Immature natural killer cell (primary cell): ENCODE measurements at places on chromosomes 11 and 22.

DNA sequence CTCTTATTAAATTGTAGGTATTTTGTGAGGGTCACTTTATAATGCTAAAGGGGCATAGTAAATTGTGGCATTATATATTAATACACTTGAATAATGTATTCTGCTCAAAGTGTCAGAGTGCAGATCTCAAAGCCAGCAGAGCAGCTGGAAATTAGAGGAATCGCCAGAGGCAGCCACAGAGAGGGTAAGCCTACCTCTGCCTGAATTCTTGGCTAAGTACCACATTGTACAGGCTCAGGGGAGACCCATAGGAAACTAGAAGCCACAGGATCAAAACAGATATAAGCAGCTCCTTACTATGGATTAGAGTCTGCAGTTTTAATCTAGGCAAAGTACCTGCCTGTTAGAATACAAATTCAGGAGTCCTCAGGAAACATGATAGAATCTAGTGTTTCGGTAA is 249.3 kb downstream of the DDX10 start:
- no peak for DNase-seq

DNA sequence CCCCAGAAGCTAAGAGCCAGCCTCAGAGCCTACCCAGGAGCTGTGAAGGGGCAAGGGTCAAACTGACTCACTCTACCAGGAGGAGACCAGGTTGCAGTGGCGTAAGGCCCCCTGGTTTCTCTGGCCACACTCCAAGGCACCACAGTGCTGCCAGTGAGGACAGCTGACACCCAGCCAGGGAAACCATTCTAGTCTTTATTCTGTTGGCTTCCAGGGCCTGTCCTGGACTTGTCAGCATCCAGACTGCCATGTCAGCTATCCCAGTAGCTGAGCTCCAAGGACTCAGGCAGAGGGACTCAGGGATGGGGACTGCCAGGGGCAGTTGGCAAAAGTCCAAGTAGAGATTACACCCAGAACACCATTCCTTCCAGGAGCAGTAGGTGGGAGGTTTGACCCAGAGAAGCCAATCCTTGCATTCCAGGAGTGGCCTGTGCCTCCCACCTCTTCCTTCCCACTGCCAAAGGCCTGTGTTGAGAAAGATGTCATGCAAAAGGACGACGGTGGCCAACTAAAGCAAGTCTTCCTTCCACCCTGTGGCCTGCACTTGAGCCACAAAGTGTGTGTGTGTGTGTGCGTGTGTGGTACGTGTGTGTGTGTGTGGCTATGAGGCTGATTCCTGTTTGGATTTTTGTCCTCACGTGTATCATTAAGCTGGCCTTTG is 3.6 kb upstream of the MAPK8IP1 start:
- no peak for DNase-seq

GRCh38 chr11:115585361-115586024 is 81.3 kb upstream of the CADM1 start:
- DNase-seq = no peak

- DNase-seq = peak; percentile 71
These were observed at the start of gene AP5B1 for GRCh38 chr11:65780770-65781151. Gene AP5B1 (minus strand): TSS chr11:65780976. CDS start chr11:65780591, 385 bp downstream.

- no peak for DNase-seq
These were observed 2392.1 kb upstream of the RAG2 start for GRCh38 chr11:38990139-38990538.

GRCh38 chr22:50531546-50531961 is 1.7 kb upstream of the TYMP start:
- DNase-seq = peak; percentile 60

GRCh38 chr11:75240311-75241035 is at the start of gene TPBGL:
Gene TPBGL (plus strand): TSS chr11:75240774. CDS start chr11:75241050, 276 bp downstream.
- no peak for DNase-seq

DNA sequence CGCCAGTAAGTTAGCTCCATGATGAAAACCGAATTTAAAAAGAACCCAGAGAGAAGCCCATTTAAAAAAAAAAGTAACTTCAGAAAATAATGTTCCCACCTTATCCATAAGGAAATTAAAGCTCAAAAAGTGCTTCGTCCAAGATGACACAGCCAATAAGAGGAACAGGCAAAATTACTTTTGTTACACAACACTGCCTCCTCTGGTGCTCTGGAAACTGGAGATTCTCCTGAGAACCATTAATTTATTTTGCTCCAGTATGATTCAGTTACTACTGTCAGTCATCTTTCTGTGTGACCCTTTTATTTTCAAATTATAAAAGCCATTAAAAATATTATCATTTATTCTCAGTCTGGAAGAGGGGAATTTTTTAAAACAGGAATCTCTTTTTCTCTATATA is 2.0 kb downstream of the IFT27 start:
- DNase-seq = no peak

GRCh38 chr11:62652161-62653006 is 718 bp downstream of the INTS5 start:
- DNase-seq = no peak

DNA sequence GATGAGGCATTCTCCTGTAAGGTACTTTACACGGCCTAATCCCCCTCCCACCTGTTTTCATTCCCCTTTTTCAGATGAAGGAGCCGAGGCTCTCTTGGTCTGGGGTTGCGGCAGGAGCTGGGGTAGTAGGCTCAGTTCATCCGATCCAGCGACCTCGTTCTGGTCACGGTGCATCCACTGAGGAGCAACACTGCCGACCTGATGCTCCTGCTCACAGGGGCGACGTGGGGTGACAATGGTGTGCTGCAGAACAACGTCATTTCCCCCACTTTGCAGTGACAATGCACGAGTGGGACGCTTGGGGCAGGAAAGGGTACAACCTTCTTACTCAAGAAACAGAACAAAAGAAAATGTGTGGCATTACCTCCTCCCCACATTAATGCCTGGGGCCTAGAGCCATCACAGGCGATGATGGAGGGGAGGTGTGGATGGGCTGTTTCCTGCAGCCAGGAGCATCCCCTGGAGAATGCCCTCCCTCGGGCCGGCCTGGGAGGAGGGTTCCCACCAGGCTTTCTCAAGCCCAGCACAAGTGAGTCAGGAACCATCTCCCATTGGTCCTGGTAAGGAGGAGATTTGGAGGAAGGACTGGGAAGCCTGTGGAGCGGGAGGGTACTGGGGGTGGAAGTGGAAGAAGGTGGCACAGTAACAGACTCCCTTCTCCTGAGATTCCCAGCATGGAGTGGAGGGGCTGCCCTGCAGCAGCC is 125.6 kb downstream of the SPATA19 start:
- no peak for DNase-seq

GRCh38 chr22:27329966-27330645 is 471.4 kb downstream of the MN1 start:
- no peak for DNase-seq

DNA sequence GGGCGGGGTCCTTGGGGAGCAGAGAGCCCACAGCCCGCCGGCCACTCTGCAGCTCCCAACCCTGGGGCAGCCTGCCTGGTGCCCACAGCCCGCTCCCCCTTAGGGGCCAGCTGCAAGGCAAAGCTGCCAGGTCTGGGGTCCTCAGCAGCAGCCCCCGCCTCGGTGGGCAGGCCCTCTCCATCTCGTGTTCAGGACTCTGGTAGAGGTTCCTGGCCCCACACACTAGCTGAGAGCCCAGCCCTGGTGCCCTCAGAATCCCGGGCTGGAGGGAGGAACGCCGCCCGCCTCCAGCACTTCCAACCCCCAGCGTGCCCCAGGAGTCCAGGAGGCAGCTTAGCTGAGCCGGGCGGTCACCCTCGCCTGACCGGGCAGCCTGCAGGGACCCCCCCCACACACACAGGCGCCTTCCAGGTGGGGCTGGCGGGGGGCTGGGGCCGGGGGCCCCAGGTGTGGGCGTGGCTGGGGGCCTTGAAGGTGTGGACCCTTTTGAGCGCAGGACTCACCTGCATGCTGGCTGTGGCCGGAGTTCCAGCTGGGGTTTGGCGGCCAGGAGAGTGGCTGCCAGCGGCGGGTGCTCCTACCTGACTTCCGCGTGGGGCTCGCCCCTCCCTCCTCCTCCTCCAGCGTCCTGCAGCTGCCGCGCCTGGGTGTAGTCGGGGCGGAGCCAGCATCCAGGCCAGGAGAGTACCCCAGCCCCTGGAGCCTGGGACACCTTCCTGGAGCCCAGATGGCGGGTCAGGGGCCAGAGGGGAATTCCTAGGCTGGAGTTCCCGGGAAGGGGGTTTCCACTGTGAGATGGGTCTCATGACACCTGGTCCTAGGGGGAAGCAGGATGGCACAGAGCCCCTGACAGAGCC is at the start of gene ANO9:
ANO9 (minus strand) TSS at position 594 of the 857 bp plus-strand sequence; CDS start at position 509, 85 bp downstream.
- peak; percentile 25 for DNase-seq
